ENCODE measurements at places on chromosomes 2 and 18.

DNA sequence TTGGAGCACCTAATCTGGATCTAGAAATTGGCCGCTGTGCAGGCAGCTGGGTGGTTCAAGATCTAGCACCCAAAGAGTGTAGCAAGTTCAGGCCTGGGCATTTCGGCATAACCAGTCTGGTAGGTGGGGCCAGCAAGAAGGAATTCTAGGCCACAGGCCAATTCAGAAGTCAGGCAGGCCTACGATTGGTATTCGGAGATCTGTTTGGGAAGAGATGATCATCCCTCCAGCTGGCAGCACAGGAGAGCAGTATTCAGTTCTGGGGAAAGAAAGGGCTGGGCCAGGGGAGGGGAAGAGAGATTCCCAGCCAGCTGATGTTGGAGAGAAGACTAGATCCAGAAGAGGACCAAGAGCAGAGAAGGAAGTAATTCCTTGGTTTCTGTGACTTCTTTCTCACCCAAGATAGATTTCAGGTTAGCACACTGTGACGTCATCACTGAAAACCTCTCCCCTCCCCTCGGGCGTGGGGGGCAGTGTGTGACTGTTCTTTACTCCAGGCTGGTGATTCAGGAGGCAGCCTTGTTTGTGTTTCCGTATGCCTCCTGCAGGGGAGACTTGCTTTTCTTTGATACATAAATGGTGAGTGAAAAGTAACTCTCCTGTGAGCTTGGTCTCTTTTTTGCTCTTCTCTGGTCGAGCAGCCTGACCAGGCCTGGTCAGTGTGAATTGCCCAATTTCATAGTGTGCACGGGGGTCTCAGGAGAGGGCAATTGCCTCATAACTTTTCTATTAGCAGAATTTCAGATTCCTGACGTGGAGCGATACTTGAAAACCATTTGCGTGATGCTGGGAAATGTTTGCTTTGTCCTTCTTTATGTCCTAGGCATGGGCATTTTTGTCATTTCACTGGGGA lies 61.1 kb downstream of the MEIS1 start:
- DNase-seq: no peak

- DNase-seq: no peak
Observed at GRCh38 chr2:67726416-67726815, 329.3 kb downstream of the ETAA1 start.

DNA sequence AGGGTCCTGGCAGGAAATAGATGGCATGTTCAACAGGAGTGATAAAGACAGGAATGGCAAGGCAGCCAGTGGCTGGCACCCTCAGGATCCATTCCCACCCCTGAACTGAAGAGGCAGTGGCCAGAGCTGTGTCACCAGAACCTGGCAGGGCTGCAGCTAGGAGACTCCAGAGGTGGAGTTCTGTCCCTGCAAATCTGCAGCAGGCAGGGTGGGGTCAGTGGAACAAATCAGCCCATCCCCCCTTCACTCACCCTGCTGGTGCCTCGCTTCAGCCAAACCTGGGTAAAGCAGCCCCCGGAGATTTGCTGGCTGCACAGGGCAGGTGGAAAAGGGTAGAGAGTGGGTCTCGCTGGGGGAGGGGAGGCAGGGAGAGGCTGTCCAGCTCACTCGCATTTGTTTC lies 12.7 kb downstream of the INPP5D start:
- no peak for DNase-seq

DNA sequence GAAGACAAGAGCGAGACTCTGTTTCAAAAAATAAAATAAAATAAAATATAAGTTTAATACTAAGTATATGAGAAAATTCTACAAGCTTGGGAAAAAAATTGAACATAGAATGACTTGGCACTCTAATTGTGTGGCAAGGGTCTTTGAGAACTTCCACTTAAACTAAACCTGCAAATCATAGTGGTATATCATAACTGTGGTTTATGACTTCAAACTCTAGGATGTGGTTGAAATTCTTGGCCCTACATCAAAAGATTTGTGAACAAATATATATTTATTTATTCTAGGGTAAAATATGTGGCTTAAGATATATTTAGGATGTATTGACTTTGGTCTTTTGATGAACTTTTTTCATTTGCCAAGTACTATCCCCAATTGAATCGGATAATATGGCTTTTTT lies 3.1 kb upstream of the FAM171B start:
- DNase-seq: no peak

GRCh38 chr2:200086911-200087310 lies 131.5 kb downstream of the MAIP1 start:
- DNase-seq: no peak

DNA sequence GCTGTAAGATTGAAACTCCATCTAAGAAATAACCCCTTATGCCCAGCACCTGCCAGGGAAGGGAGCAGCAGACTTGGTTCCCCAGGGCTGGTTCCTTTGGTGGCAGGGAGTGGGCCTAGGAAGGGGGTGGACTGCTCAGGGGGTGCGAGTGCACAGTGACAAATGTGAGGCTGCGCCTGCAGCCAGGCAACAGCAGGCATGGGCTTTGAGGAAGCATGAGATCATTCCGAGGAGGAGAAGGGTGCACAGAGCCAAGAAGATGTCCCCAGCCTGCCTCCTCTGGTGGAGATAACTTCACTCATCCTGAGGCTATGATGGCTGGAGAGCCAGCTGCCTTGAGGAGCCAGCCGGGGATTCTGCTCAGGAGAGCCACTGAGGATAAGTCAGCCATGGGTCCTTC lies 158.0 kb downstream of the CAPN13 start:
- DNase-seq: no peak

Measured in pons (tissue), 1 donor.